ENCODE measurements at places on chromosomes 6 and 20.
A peak's percentile ranks its signal among the peaks of the same experiment; 100 is the strongest.

DNA sequence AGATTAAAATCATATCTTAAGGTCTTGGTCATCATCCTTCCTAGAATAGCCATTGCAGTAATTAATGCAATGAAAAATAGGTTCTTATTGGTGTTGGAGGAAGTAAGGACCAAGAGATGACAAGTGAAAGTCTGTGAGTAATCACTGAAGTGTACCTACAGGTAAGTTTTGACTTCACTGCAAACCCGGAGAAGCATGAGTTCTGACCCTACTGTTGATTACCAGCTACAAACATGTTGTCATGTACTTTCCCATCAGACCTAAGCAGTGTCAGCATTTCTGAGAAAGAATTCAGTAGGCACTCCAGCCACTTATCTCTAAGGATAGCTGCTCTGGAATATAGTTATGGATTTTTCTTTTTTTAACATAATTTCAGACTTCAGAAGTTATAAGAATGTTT, 280.9 kb downstream of the ZFAND3 start:
- no peak for DNase-seq

- no peak for DNase-seq
These were observed 10.0 kb upstream of the PFDN4 start for GRCh38 chr20:54197621-54198604.

DNA sequence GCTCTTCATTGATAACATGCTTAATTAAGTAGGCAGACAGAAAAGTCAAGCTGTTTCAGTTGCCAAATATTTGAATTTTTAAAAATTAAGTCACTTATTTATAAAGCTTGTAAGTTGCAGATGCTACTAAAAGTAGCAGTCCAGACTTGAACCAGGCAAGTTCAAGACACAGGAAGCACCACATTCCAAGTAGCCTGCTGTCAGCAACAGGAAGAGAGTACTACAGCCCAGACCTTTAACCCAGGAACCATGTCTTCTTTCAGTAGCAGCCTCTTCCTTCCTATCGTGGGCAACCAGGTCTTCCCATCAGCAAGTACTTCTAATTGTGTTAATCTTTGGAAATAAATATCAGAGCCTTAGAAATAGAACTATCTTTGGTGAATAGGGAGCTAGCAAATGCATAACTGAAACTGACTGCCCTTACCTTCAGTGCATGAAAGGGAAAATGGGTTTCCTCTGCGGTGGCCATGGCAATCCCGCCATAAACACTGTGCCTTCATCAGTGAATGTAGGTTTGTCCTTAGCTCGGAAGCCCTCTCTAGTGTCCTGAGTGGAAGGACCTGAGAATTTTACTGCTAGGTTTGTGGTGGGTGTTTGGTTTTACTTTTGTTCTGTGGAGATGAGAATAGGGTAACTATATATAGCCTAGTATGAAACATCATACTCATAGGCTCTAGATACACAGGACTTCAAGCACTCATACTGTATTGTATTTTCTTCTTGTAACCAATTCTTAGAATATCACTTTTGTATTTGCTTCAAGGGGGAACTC, 95.6 kb downstream of the SYCP2 start:
- no peak for DNase-seq

GRCh38 chr6:34919651-34920050, 30.6 kb downstream of the ANKS1A start:
- no peak for DNase-seq

DNA sequence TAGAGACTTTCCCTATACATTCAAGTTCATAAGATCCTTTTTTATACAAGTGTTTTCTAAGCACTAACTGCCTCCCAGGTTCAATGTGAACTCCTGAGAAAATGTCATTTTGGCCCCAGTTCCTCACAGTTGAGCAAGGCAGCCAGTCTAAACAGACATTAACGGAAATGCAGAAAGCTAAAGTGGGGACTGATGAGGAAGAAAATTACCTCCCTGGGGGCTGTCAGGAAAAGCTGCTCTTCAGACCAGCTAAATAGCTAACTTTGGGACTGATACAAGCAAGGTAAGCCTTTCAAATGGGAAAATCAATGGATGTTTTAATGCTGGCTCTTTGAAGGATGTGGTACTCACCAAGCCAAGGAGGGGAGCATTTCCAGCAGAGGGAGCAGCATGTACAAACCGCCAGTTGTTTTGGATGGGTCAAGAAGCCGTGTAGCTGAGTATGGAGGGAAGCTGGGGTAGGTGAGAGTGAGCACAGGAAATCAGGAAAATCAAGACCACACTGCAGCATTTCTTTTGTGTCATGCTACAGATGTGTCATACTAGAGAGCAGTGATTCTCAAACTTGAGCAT, 180.8 kb upstream of the CHD6 start:
- no peak for DNase-seq

DNA sequence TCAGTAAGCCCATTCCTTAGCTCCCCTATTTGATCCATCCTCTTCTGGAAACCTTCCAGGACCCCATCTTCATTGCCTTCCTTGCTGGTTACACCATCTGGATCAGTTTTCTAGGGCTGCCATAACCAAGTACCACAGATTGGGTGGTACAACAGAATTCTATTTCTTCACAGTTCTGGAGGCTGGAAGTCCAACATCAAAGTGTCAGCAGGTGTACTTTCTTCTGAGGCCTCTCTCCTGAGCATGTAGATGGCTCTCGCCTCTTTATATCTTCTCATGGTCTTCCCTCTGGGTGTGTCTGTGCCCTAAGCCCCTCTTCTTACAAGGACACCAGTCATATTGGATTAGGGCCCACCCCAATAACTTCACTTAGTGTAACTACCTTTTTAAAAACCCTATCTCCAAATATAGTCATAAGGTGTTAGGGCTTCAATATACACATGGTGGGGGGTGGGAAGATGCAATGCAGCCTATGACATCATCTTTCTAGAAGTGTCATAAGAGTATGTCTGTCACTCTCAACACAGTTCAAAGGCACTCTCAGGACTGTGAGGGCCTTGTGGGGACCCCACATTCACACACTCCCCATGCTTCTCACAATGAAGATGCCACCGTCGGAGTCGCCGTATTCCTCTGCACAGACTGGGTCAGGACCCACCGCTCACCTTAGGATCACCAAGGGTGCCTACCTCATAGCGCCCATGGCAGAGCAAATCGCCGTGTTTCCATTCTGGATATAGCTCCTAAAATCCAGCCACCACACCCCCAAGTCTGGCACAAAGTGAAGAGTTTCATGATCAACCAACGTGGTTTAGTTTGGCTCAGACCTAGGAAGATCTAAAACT, 12.2 kb upstream of the PRND start:
- DNase-seq, result no peak

GRCh38 chr6:34583861-34584604, 27.9 kb upstream of the SPDEF start:
- no peak for DNase-seq

GRCh38 chr6:4930025-4930691, 73.7 kb downstream of the RPP40 start:
- DNase-seq, result no peak

- DNase-seq, result no peak
These were observed 25.9 kb downstream of the ECHDC1 start for GRCh38 chr6:127317388-127318128.

GRCh38 chr6:108781419-108782100, 66.7 kb upstream of the ARMC2 start:
- DNase-seq, result no peak

DNA sequence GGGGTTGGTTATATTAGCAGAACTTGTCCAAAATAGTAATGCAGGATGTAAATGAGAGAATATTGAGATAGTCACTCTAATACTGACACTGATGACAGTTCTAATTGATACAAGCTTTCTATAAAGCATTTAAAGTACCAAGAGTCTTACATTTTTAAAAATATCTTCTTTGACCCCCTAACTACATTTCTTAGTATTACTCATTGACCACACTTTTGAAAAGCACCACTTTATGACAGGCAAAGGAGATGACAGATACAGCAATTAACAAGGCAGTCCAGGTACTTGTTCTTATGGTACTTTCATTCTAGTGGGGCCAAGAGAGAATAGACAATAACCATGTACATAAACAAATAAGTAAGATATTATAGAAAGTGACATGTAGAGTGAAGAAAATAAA, 139.4 kb upstream of the EYA4 start:
- DNase-seq, result no peak

DNA sequence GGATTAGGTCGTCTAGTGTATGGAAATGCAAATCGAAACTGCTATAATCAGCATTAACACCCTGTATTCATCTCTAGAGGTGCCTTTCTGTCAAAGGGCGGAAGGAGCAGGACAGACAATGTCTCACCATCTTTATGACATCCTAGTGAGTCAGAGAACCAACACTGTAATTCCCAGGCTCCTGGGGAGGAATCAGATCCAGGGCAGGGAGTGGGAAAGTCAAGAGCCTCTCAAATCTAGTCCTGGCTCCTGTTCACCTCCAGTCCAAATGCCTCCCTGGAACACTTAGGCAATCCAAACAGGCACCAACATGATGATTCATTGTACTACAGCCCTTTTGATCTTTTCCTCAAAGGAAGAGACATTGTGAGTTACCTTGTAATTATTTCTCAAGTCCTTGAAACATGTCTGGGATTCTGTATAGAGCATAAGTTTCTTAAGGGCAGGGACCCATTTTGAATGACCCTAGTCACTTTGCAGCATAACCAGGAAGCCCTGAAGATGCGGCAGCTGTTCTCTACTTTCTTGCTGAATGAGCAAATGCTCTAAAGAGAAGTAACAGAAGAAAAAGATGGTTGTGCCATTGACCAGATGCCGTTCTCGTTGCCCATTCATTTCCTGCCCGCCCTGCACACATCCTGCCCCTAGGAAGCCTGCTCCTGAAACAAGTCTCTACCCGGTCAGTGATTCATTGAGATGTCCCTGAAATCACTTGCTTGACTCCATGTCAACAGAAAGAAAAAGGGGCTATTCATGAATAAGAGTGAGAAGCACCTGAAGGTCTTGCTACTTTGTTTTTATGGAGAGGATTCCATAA, 112.8 kb upstream of the JARID2 start:
- DNase-seq, result no peak

- DNase-seq, result no peak
These were observed 3.4 kb downstream of the ADA start for GRCh38 chr20:44648068-44648467.

- peak; percentile 62 for DNase-seq
These were observed 163.7 kb upstream of the AKAP12 start for GRCh38 chr6:151075930-151076555.

GRCh38 chr6:47229255-47229654, 80.5 kb downstream of the TNFRSF21 start:
- DNase-seq, result no peak

- peak; percentile 63 for DNase-seq
These were observed 21.2 kb upstream of the NFATC2 start for GRCh38 chr20:51563486-51564332.

DNA sequence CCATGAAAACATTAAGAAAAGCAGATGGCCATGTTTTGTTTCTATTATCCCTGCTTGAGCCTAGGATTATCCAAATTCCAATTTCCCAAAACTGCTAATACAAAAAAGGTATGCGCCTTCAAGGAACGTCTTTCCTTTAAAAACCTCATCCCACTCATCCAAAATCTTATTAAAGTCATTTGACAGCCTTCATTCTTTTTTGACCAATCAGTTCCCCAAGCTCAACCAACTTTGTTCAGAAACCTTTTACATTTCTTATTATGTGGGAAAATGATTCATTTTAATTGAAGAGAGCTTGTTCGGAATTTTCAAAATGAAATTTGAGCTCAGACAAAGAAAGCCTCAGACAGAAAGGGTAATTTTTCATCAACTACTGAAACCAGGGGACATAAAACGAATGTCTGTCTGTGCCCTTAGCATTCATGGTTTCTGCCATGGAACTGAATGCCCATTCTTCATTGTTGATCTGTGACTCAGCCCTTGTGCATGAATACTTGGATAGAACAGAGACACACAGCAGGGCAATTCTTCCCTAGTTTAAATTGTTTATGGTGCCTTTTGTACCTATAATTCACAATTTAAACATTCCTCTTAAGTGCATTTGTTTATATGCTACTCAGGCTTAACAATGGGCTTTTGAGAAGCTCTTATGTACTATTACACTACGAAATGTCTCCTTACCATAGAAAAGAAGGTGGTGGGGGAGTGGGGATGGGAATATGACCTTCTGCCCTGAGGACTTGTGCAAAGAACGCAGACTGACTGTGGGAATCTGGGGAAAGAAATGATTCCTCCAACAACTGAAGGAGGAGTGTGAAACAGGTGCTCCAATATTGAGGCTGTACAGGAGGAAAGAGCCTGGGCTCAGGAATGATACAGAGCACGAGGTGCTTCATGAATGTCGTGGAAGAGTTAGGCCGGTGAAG, 49.8 kb upstream of the ERVFRD-1 start:
- no peak for DNase-seq

DNA sequence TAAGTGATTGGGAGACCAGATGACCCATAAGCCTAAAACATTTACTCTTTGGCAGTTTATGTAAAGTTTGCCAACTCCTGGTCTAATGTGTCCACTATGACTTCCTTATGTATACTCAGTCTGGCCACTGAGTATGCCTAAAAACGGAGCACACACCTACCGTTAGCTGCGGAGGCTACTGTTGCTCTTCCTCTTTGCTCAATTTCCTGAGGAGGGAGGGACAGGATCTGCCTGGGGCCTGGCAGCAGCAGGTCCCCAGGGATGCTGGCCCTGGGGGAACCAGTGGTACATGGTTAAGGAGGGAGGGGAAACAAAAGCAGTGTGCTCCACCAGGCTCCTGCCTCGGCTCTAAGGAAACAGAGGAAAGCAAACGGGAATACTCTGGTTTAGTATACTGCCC, 113.5 kb downstream of the CDYL start:
- no peak for DNase-seq

- no peak for DNase-seq
These were observed 114.4 kb downstream of the NRSN1 start for GRCh38 chr6:24240380-24240928.

DNA sequence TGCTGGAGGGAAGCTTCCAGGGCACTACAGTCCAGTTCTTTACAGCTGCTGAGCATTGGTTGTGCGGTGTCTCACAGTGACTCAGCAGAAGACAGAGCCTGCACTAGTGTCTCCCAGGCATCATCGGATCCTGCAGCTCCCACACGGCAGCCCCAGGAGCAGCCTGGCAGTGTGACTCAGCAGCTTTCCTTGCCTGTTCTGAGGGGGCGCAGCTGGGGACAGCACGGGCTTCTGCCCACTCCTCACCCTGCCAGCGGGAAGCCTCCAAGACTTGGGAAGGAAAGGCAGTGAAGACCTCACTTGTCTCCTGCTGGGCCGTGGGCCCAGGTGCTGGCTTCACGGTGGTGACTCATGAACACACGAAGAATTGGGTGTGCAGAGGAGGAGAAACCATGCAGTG, 165.4 kb downstream of the SYNDIG1 start:
- DNase-seq, result peak; percentile 18

- no peak for DNase-seq
These were observed 19.5 kb downstream of the DUSP22 start for GRCh38 chr6:311679-312220.

GRCh38 chr6:36985808-36986703, at the start of gene MTCH1:
Gene MTCH1 (minus strand): TSS chr6:36986196. CDS start chr6:36986173, 23 bp downstream.
- peak; percentile 56 for DNase-seq

DNA sequence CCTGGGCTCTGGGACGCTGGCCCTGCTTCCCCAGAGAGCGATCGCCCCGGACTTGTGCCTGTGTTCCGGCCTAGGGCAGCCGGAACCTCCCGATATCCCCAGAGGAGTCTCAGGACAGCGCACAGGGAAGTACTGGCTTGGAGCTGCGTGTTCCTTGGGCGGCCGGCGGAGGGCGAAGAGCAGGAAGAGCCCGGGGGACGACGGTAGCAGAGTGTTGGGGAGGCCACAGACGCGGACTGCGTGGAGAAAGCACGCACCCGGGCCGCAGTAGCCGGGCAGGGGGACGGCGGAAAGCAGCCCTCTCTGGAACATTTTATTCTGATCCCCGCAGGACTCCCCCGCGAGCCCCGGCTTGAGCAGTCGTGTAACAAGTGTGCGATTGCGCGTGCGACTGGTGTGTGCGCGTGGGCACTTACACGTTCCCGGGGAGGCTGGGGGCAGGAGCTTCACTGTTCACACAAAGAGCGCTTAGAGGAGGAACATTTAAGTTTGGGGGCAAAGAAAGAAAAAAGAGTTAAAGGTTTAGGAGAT, 36.1 kb downstream of the NCR2 start:
- DNase-seq, result no peak
